Right lobe of liver (tissue), 6 donors: ENCODE measurements at places on chromosomes 4 and X. TPM values are rescaled to one million over a fixed set of nuclear protein-coding genes. Genes with fewer than 3 reads are reported as not detected.

Gene NAP1L3
- total RNA-seq, result 0.22 TPM

- no peak for DNase-seq
Measured at GRCh38 chrX:19883878-19884277, 3.5 kb downstream of the SH3KBP1 start.

DNA sequence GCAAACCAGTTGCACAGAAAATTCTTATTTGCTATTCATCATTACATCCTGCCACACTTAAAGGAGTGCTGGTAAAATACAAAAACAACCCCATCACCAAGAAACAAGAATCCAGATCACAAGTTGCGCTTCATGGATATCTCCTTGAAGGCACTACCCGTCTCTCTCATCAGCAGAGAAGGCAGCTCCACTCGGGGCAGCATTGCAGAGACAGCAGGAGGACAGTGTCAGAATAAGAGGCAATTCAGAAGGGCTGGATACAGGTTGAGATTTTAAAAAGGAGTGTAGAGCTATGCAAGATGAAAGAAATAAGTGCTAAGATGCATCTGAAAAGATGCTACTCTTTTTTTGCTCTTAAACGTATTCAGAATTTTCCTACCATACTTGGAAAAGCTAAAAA lies 71.4 kb downstream of the LDB2 start:
- DNase-seq, result no peak

Gene SLC10A6
- 0.17 TPM for total RNA-seq

- no peak for DNase-seq
Measured at GRCh38 chr4:127211650-127212560, 420.9 kb upstream of the INTU start.

GRCh38 chrX:10212395-10212794 lies 55.6 kb downstream of the CLCN4 start:
- no peak for DNase-seq

Gene MAGEA12
- total RNA-seq, result not detected

GRCh38 chr4:8334786-8335460 lies 65.4 kb downstream of the HTRA3 start:
- DNase-seq, result peak; percentile 55

DNA sequence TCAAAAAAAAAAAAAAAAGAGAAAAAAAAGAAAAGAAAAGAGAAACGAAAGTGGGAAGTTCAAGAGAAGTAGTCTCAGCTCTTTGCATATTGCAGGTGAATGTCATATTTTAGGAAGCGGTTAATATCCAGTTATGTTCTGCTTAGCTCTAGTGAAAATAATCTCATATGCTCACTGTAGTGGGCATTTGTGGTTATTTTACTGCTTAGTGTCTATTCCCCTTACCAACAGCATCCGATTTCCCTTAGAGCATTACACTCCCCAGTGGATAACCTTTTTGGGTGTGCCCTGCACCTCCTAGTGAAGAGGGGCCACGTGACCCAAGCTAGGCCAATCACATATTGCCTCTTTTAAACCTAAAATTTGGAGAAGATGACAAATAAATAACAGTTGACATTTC lies 111.2 kb upstream of the ZNF827 start:
- no peak for DNase-seq

Gene SPANXD
- not detected for total RNA-seq

DNA sequence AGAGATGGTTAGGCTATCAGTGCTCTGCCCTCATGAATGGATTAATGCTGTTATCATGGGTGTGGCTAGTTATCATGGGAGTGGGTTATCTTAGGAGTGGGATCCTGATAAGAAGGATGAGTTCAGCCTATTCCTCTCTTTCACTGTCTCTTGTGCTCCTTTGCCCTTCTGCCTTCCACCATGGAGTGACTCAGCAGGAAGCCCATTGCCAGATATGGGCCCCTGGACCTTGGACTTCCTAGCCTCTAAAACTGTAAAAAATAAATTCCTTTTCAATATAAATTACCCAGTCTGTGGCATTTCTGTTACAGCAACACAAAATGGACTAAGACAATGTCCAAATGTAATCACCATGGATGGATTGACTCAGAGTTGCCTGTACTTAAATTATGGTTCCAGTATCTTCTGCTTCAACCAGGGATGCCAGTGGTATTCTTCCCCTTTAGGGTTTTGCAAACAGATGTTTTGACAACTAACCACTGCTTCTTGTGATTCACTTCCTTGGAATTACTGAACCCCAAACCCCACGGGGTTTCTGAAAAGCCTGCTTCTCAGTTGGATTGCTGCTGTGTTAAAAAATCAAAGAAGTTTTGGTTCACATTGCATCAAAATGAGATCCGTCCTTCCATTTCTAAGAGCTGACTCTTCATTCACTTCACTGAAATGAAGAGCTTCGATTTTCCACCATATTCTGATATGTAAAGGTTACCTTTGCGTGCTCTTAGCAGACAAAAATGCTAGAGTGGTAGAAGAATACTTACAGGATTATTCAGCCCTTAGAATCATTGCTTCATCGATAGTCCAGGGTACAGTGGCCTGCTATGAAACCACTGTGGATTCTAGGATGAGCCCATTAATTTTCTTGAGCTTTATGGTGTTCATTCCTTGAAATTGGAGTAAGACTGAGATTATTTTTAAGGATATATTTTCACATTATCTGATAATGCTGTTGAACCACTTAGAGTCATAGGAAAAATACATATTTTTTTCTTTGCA lies 107.7 kb downstream of the FRMPD4 start:
- no peak for DNase-seq

Gene BMX
- total RNA-seq, result 1.7 TPM

Gene HAND2
- total RNA-seq, result 11.2 TPM

GRCh38 chr4:156495836-156496235 lies 475.8 kb downstream of the PDGFC start:
- no peak for DNase-seq

GRCh38 chr4:175823015-175823742 lies 11.1 kb upstream of the GPM6A start:
- DNase-seq, result no peak

Gene PHKA1
- 1.8 TPM for total RNA-seq

Gene HTN1
- total RNA-seq, result not detected

Gene USP17L21
- not detected for total RNA-seq

Gene AMTN
- not detected for total RNA-seq

DNA sequence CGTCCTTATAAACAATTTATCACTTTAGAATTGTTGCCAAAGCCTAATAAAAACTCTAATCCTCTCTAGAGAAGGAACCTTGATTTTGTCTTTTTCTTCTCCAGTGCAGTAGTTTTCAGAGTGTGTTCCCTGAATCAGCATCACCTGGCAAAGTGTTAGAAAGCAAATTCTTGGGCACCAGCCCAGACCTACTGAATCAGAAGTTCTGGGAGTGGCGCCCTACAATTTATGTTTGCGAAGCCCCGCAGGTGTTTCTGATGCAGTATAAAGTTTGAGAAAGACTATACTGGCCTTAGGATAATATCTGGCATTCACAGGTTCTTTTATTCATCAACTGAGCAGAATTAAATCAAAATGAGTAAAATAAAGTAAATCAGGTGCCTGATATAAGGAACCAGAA lies 645.8 kb upstream of the ATOH1 start:
- no peak for DNase-seq

DNA sequence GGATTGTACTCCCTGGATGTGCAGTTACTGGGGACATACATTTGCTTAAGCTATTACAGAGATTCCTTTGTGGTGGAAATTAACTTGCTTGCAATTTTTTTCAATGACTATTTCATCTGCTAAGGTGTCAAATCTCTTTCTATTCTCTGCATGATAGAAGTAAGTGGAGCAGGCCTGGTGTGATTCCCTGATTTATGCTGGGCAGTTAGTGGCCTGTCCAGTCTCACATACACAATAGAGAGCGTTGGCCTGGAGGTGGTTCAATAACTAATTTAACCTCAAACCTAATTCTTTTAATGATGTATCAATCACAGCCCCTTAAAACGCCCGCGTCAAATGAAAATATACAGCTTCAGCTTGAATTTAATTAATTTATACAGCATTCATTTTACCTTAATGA lies 28.5 kb downstream of the VCX3A start:
- no peak for DNase-seq

Gene MAGEC1
- not detected for total RNA-seq

Gene RRH
- total RNA-seq, result not detected

DNA sequence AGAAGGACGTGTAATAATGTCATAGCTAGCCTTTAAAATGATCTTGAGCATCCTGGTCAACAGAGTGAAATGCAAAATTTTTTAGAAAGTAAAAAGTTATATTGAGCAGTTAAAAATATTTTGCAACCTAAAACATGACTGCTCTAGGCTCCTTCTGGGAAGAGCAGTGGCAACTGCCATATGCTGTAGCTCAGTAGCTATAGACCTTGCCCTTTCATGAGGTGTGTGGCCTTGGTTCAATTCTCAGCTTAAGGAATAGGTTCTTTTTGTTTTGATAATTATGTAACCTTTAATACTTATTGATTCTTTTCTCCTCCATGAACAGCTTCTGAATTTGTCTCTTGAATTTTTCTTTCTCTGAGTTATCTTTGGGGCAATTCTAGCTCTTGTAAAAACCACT lies 105.0 kb downstream of the ARSJ start:
- DNase-seq, result no peak

Gene ETDA
- not detected for total RNA-seq
